ENCODE measurements at places on chromosomes 16 and 17.

- DNase-seq = no peak
Measured at GRCh38 chr17:64777415-64778239, 115.5 kb upstream of the SMURF2 start.

GRCh38 chr17:83091257-83092141 is 12.1 kb downstream of the METRNL start:
- no peak for DNase-seq

DNA sequence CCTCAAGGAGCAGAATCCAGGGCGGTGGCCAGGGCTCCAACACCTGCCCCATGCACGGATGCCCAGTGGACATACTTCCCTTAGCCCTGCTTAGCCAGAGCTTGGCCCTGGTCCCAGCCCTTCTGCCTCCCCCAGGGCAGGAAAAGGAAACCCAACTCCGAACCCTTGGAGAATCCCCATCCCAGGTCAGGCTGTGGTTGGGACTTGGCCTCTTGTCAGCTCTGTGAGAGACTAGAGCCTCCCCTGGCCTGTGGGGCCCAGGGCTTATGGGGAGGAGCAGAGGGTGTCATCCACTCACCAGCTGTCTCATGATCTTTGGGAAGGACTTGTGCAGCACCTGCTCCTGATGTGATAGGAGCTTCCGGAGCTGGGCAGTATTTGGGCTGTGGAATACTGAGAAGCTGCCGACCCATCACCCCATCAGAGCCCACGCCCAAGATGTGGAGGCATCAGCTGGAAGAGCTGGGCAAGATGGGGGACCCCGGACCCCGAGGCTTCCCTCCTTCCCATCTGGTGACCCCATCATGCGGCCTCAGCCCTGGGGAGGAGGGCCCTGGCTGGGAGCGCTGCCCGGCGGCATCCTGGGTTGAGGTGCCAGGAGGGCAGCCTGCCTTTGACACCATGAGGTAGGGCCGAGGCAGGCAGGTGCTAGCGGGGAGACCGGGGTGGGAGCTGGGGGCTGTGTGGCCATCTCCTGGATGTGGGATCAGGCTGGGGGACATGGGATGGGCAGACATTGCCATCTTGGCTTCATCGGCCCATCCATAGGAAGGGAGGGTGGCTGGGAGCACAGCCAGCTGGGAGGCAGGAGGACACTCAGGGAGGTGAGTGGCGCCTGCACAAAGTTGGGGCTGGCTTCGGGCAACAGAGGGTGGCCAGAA is 45.1 kb downstream of the TNFRSF13B start:
- DNase-seq = no peak

DNA sequence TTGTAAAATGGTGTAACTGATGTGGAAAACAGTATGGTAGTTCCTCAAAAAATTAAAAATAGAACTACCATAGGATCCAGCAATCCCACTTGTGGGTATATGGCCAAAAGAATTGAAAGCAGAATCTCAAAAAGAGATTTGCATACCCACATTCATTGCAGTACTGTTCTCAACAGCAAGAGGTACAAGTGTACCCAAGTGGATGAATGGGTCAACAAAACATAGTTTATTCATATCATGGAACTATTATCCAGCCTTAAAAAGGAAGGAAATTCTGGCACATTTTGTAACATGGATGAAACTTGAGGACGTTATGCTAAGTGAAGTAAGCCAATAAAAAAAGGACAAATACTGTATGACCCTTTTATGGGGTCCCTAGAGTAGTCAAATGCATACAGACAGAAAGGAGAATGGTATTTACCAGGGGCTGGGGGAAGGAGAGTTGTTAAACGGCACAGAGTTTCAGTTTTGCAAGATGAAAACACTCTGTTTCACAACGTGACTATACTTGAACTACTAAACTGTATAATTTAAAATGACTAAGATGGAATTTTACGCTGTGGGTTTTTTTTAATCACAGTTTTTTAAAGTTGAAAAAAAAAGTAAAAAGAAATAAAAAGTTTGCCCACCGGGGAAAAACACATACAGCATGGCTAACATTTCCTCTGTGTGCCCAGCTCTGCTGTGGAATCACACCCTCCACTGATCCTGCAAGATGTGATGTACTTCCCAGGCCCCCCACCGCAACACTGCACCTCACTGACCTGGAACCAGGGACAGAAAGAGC is 6.1 kb downstream of the TVP23A start:
- DNase-seq = no peak

DNA sequence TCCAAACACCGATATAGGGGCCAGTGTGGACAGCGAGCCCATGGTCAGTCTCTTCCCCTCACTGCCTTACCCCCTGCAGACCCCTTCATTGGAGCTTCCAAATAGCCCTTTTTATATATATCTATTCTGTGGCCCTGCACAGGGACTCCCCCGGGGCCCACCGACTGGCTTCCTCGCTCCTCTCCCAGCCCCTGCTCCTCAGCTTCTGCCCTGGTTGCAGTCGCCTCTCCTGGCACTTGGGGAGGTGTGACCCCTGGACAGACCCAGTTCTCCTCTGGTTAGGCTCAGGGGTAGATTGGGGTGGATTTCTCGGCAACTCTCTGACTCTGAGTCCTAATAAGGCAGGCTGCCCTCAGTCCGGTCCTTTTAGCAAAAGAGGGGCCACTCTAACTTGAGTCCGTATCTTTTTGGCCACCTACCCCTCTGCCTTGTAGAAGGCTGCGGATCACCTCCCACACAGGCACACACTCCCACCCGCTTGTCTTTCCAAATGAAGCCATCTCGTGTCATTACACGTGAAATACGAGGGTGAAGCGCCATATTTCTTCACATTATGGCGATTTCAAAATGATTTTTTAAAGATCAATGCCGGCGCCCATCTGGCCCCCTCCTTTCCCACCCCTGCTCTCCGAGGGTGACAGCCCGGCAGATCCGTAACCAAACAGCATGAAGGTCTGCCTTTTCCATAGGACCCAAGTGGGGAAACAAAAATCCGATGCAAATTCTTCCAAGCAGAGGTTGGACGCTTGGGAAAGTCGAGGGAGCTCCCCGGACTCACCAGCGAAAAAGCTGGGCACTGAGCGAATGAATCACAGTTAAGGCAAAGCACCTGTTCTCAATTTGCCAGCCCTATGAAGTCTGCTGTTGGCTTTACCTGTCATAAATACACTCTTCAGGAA is 1.7 kb upstream of the HOXB9 start:
- no peak for DNase-seq

DNA sequence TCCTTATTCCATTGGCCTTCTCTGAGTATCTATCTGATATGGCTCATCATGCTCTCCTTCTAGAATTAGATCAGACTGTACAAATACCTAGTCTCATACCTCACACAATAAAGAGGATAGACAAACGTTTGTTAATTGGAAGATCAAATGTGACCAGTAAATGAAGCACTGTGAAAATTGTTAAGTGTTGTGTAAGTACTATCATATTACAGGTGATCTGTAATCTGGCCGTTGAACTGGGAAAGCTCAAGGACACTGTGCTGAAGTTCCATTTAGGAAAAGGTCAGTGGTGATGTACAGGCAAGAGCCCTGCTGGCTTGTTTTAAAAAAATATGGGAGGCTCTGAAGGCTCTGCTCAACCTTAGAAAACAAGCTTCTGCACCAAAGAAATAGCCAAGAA is 38.5 kb upstream of the CORO6 start:
- no peak for DNase-seq

GRCh38 chr16:22407486-22407885 is 33.1 kb upstream of the CDR2 start:
- DNase-seq = no peak

- no peak for DNase-seq
Measured at GRCh38 chr16:14494396-14494966, 135.6 kb downstream of the PARN start.

DNA sequence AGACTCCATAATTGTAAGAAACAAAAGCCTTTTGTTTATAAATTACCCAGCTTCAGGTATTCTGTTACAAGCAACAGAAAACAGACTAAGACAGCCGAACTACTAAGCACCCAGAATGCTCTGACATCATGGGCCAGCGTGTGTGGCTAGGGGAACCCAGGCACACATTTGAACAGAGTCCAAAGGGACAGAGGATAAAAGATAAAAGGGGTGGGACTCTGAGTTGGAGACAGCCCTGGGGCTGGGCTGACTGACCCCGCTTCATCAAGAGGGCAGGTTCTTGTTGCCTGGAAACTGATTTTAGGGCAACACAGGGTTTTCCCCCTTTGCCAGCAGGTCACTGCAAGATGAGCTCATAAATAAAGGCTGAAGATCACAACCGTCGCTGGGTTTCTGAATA is 30.5 kb upstream of the ZNF287 start:
- no peak for DNase-seq

GRCh38 chr17:8332688-8333087 is 7.0 kb upstream of the ODF4 start:
- DNase-seq = no peak

GRCh38 chr16:88886420-88886844 is 20.0 kb upstream of the PABPN1L start:
- DNase-seq = no peak

DNA sequence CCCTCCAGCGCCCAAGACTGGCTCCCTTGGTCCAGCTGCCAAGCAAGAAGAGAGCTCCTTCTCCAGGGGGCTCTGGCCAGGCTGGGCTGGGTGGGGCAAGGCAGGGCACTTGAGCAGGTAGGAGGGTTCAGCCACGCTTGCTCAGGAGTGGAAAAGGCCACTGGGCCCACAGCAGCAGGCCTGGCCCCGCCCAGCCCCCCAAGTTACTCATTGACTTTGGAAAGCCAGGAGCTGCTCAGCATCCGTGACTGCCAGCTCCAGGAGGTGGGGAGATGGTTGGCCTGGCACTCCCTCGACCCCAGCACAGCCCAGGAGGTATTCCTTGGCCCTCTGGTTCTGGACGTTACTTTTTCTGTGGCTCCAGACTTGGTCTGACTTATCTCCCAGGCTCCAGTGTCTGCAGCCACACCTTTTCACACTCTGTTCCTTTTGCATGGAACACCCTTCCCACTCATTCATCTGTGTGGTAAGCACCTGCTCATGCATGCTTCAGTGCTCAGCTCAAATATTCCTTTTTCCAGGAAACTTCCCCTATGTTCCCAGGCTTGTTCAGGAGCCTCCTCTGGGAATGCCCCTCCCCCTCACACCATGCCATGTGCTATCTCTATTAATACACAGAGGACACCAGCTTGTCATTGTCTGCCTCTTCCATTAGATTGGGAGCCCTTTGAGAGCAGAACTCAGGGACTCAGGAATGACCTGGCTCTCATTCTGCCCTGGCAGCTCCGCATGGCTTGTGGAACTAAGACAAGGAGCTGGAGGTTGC is at the start of gene CDH16:
Gene CDH16, minus strand, starts transcription at position 83 of the 766 bp plus-strand sequence. CDS start 820 bp downstream, outside the sequence.
- no peak for DNase-seq

- DNase-seq = no peak
Measured at GRCh38 chr16:20747030-20747816, 5.6 kb upstream of the THUMPD1 start.

GRCh38 chr17:77391668-77392375 is 251.1 kb downstream of the SEC14L1 start:
- DNase-seq = no peak

GRCh38 chr17:47400333-47400732 is 76.6 kb downstream of the EFCAB13 start:
- no peak for DNase-seq

DNA sequence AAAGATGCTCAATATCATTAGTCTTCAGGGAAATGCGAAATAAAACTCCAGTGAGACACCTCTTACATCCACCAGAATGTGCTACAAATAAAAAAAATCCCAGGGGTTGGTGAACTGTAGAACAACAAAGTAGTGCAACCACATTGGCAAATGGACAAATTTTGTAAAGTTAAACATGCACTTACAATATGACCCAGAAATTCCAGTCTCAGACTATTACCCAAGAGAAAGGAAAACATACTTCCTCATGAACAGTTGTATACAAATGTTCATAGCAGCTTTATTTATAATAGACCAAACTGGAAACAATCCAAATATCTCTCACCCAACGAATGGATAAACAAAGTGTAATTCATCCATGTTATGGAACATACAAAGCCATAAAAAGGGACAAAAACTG is 239.5 kb downstream of the ABCC12 start:
- no peak for DNase-seq
